ENCODE measurements at places on chromosomes 2 and 18.

GRCh38 chr2:222108957-222109585 is 189.7 kb downstream of the PAX3 start:
- DNase-seq: no peak

GRCh38 chr2:23673830-23674679 is 252.9 kb downstream of the ATAD2B start:
- DNase-seq: no peak

GRCh38 chr2:142010477-142011270 is 120.1 kb downstream of the LRP1B start:
- DNase-seq: no peak

GRCh38 chr2:88874063-88874657 is 182.7 kb downstream of the RPIA start:
- no peak for DNase-seq

DNA sequence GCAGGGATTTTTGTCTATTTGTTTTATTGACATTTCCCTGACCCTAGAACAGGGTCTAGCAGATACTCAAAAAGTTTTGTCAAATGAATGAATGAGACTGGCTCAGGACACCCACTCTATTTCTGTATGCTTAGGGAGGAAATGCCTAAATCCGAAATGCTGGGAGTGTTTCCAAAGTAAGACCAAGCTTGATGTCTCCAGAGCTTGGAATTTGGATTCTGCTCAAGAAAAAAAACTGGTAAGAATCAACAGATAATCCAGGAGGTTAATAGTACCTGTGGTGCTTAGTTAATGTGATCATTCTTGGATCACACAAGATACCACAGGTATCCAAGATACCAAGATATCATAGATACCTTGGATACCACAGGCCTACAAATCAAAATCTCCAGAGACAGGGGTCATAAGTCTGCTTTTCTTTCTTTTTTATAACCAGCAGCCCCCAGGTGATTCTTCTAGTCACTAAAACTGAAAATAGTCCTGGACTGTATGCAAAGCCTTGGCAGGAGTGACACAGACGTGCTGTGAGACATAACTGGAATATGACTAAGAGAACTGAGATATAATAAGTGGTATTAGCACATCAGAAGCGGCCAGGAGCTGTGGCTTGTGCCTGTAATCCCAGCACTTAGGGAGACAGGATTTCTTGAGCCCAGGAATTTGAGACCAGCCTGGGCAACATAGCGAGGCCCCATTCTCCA is 39.9 kb upstream of the SP3 start:
- no peak for DNase-seq

GRCh38 chr2:10654069-10654468 is 35.7 kb downstream of the NOL10 start:
- peak; percentile 27 for DNase-seq

DNA sequence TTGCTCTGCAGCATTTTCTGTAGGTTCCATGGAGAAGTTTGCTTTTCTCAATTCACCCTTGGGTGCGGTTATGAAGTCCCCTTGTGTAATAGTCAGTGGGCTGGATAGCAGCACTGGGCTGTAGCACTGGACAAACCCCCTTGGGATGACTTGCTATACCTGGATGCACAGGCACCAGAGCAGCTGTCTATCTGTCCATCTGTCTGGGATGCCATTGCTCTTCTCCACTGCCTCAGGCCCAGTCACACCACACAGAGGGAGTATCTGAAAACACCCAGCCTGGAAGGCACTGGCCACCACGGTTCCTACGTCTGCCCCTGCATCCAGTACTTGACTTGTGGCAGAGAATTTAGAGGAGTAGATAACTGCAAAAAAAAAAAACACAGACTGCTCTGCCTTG is 254.5 kb downstream of the TFCP2L1 start:
- DNase-seq: no peak

- no peak for DNase-seq
Observed at GRCh38 chr2:46950314-46950713, 34.7 kb upstream of the MCFD2 start.

- DNase-seq: no peak
Observed at GRCh38 chr2:12929758-12930157, 213.0 kb downstream of the TRIB2 start.

GRCh38 chr2:48929571-48930301 is 174.2 kb upstream of the LHCGR start:
- no peak for DNase-seq

- no peak for DNase-seq
Observed at GRCh38 chr18:34592961-34593382, 117.1 kb upstream of the DTNA start.

GRCh38 chr2:33210626-33211025 is 263.9 kb downstream of the LTBP1 start:
- DNase-seq: no peak

- no peak for DNase-seq
Observed at GRCh38 chr18:5986257-5986931, 91.1 kb upstream of the TMEM200C start.

- DNase-seq: no peak
Observed at GRCh38 chr2:64918220-64918886, 70.8 kb upstream of the SLC1A4 start.

DNA sequence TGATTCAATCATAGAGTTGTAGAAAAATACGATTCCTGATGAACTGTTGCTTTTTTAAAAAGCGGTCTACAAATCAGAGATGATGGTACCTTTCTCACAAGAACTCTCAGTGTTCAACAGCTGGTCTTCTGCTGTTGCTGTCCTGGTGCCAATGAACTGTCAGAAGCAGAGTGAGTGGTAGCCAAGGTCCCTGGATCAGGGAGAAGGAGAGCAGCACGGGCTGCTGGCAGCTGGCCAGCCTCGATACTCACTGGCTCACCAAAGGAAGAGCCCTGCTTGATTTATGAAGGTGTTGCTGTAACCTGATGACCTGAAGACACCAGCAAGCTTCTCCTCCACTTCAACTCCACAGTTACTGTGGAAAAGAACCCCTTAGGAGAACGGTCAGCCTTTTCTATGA is 300.8 kb upstream of the SOX11 start:
- no peak for DNase-seq

DNA sequence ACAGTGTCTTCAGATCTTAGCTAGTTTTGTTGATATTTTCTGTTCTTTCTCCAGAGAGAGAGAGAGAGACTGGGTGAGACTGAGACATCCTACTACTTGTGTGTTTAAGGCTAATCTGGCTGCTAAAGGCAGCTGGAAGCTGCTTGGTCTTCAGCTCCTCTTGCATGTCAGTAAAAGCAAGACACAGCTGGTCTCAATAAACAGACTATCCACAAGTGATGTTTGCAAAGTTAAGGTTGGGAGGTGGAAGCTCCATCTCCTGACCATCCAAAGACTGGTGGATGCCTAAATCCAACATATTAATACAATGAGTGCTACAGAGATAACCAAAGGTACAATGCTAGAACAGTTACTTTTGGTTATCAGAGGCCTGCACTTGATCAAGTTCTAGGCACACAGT is 17.8 kb downstream of the ERFE start:
- DNase-seq: no peak

DNA sequence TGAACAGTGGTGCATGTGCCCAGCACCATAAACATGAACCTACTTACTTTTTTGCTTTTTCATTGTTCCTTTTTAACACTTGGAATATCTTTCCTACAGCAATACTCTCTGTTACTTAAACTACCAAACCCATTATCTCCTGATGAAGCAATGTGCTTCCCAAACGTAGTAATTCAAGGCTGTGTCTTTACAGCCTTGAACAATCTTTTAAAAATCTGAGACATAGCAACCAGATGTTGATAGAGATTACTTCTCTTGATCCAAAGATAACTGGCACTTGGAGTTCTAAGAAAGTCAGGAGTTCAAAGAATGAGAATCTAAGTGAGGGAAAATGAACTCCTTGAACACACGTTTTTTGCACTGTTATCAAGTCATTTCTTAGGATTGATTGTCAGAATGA is 40.4 kb downstream of the ATP8B1 start:
- DNase-seq: no peak

GRCh38 chr2:70703900-70704549 is 64.0 kb downstream of the ADD2 start:
- DNase-seq: no peak

GRCh38 chr2:146821836-146822316 is 1023.0 kb upstream of the ACVR2A start:
- DNase-seq: no peak

GRCh38 chr2:186456941-186457340 is 29.1 kb upstream of the ZC3H15 start:
- no peak for DNase-seq

- peak; percentile 61 for DNase-seq
Observed at GRCh38 chr2:241617431-241618154, 19.4 kb downstream of the THAP4 start.

- peak; percentile 62 for DNase-seq
Observed at GRCh38 chr2:219571311-219572236, at the start of gene OBSL1. Gene OBSL1 (minus strand): TSS chr2:219571539. CDS start chr2:219571232, 307 bp downstream.

GRCh38 chr2:192500550-192501200 is 305.9 kb upstream of the TMEFF2 start:
- DNase-seq: no peak

GRCh38 chr2:170502361-170503130 is 212.6 kb upstream of the SP5 start:
- DNase-seq: no peak

- DNase-seq: no peak
Observed at GRCh38 chr2:32715981-32716380, 88.1 kb downstream of the TTC27 start.

DNA sequence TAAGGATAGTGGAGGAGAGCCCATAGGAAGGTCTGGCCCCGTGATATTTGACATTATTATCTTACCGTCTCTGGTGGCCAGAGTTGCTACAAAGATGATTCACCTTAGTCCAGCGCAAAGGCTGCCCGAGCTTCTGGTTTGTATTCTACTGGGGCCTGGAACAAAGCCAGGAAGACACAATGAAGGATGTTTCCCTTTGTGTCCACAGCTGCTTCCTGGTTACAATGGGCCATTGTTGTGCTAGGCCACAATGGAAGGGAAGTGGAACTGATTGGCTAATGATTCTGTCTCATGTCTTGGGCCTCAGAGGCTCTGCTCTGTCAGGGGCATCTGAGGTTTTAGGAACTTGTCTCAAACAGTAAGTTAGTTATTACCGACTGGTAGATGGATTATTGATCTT is 132.2 kb downstream of the TDRD15 start:
- DNase-seq: no peak

GRCh38 chr2:198097630-198098029 is 293.2 kb downstream of the PLCL1 start:
- no peak for DNase-seq

- no peak for DNase-seq
Observed at GRCh38 chr2:75344146-75344545, 144.8 kb upstream of the TACR1 start.

- no peak for DNase-seq
Observed at GRCh38 chr18:12574494-12575185, 83.3 kb downstream of the SPIRE1 start.

DNA sequence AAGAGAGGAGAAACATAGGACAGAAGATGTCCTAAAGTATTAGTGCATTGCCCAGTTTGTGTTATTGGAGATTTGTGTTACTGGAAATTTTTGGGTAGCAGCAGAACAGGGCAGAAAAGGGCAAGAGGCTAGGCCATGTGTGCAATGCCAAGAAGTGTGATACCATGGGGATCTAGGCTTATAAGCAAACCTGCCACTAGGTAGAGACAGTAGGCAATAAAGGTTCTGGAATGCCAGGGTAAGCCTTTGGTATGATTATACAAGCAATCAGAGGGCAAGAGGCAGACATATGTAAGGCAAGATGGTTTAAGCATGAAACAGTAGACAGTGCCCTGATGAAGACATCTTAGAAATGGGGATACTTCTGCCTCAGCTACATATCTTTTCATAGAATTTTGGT is 12.3 kb upstream of the CERS6 start:
- no peak for DNase-seq

- DNase-seq: no peak
Observed at GRCh38 chr2:211159972-211160371, 603.6 kb downstream of the CPS1 start.

DNA sequence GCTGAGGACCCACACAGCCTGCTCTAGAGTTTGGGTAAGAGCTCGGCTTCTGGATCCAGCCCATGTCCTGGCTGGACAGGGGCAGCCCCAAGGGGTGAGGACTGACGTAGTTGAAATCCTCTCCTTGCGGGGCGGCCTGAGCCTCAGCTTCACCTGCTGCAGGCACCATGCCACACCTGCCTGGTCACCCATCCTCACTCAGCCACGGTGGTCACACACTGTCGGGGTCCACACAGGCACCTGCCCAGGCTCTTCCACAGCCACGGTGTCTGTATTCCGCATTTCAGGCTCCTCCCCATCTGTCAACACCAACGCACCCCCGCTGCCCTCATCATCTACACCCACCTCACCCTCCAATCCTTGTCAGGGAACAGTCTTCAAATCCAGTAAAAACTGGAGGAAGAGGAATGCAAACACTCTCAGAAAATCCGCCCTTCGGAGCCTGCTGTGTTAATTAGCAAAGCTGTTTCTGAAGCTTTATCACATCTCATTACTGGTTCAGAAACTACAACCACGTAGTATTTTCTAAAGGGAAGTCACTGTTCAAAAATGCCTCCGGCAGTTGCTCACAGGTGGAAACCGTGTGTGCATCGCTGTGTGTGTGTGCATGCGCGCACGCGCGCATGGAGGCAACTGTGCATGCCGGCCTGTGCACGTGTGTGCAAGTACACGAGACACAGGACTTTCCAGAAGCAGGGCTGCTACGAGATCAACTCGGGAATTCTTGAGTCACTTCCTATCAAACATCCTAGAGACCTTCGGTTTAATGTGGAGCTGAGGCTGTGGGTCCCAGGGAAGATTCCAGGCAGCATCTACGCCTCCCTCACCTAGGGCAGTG is 38.2 kb downstream of the SLC66A2 start:
- DNase-seq: no peak

- DNase-seq: no peak
Observed at GRCh38 chr2:140905083-140905781, 1225.6 kb downstream of the LRP1B start.

- DNase-seq: no peak
Observed at GRCh38 chr2:48998449-48998848, 155.9 kb downstream of the FSHR start.

DNA sequence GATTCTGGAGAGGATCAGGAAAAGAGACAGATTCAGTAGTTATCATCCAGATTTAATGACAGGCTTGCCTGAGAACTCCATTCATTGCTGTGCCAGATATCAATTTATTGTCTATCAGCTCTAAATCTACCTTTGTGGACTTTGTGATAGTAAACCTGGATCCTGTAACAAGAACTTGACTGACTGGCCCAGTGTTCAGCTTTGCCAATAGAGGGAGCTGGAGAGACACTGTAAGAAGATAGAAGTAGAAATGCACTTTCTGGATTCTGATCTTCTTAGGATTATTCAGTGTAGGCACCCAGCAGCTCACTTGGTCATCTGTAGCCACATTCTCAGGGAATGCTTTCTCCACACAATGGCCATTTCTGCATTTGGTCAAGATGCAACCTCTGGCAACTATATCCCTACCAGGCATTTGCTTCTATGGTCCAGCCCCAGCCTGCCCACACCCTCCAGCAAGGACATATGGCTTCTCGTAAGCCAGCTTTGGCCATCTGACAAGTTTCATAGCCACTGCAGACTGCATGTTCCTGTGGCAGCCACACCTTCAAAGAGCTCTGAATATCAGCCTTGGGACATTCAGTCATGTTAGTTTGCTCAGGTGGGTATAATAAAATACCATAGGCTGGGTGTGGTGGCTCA is 6.1 kb upstream of the SERPINB8 start:
- DNase-seq: peak; percentile 20

Measured in GM13977 (cell line).